ENCODE measurements at places on chromosomes 3 and 15.
A peak's percentile ranks its signal among the peaks of the same experiment; 100 is the strongest.

DNA sequence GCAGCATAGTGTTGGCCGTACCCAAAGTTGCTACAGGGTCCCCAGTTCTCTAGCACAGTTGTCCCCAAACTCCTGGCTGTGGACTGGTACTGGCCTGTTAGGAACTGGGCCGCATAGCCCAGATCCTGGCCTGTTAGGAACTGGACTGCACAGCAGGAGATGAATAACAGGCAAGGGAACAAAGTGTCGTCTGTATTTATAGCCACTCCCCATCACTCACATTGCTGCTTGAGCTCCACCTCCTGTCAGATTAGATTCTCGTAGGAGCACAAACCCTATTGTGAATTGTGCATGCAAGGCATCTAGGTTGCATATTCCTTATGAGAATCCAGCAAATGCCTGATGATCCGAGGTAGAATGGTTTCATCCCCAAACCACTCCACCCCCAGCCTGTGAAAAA, 604.0 kb upstream of the LMCD1 start:
- no peak for DNase-seq

- DNase-seq, result no peak
These were observed 24.1 kb downstream of the SLC51A start for GRCh38 chr3:196240424-196240823.

DNA sequence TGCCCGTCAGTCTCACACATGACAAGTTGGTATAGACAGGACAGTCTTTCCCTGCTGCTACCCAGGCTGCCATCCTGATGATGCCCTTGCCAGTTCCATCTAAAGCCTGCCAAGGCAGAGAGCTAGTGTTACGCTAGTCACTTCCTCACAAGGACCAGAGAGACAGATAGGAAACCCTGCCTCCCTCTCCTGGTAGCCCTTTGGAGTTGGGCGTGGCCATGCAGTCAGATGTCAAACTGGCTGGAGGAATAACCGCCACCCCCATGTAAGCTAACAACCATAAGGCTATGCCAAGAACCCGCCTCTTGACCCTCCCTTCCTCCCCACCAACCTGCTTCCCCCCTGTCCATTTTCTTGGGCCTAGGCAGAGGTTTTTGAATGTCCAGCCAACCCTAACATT, 2.8 kb downstream of the TMEM115 start:
- no peak for DNase-seq

GRCh38 chr3:64000453-64001055, 22.7 kb downstream of the PSMD6 start:
- no peak for DNase-seq

GRCh38 chr15:57376696-57377477, 582 bp downstream of the CGNL1 start:
- DNase-seq, result peak; percentile 53

DNA sequence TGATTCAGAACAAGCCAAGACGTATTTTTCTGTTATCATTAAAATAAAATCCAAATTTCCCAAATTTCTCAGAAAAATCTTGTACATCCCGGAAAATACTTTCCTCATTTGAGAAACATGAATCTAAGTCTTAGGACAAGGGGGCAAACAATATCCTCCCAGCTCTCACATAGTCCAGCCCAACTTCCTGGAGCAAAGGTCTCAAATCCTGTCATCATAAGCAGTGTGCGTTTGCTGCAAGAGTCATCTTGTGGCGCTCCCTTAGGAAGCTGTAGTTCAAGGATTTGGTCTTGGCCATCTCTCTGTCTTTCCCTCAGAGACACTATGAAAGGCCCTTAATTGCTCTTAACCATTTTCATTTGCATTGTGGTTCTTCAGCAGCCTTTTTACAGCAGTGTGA, 57.5 kb upstream of the GSK3B start:
- no peak for DNase-seq

GRCh38 chr3:55489798-55490132, 2.7 kb upstream of the WNT5A start:
- DNase-seq, result no peak

- DNase-seq, result no peak
These were observed 35.9 kb downstream of the CCK start for GRCh38 chr3:42229942-42230688.

DNA sequence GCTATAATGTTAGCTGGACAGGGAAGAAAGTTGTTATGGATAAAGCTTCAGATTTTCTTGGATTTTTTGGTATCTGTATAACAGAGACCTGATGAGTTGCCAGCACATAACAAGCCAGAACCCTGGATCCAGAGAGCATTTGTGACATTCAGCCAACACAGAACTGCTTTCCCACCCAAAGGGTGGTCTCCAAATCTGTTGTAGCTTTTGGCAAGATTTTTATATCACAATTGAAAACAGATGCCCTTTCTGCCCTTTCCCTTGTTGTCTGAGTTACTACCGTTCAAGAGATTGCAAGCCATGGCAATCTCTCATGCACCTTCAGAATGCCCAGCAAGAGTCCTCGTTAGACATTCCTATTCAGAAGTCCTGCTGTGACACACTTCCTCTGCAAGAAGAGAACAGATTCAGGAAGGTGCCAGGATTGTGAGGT, 107.6 kb upstream of the FGF7 start:
- no peak for DNase-seq

- no peak for DNase-seq
These were observed 327.2 kb downstream of the OCA2 start for GRCh38 chr15:27771892-27772291.

GRCh38 chr15:88727439-88727838, 75.8 kb upstream of the ACAN start:
- no peak for DNase-seq

DNA sequence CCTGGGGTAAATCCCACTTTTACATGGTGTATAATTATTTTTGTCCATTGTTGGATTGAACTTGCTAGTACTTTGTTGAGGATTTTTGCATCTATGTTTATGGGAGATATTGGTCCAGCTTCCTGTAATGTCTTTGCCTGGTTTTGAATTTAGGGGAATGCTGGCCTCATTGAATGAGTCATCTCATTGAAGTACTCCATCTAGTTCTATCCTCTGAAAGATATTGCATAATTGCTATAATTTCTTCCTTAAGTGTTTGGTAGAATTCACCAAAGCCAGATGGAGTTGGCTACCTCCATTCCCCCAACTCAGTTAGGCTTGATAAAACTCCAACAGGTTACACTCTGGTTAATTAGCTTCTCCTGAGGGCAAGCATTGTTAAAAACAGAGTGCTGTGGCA, 237.4 kb upstream of the TGFBR2 start:
- DNase-seq, result no peak

DNA sequence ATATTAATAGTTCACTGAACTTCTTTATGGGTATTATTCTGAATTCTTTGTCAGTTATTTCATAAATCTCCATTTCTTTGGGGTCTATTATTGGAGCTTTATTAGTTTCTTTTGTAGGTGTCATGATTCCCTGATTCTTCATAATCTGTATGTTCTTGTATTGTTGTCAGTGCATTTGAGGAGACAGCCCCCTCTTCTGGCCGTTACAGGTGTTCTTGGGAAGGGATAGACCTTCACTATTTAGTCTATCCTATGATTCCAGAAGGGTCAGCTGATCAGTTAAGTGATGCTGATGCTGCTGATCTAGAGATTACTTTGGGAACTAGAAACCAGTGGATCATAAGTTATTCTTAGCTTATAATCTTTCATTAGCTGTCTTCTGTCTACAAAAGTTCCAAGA, 34.9 kb downstream of the TMEM39A start:
- no peak for DNase-seq

GRCh38 chr15:83837945-83838571, 184.1 kb downstream of the ADAMTSL3 start:
- DNase-seq, result no peak

DNA sequence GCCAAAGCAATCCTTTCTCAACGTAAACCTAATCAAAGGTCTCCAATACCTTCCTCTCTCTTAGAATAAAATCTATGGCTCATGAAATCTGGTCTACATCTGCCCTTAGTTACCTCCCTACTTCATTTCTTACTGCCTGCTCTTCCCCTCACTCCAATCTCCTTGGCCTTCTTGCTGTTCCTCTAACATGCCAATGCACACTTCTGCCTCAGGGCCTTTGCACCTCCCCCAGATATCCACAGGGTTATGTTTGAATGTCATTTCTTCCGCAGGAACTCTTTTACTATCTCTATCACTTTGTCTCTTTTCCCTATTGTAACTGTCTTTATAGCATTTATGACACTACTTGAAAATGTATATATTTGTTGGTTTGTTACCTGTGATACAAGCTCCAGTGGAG, 44.3 kb upstream of the PYGO1 start:
- DNase-seq, result no peak

DNA sequence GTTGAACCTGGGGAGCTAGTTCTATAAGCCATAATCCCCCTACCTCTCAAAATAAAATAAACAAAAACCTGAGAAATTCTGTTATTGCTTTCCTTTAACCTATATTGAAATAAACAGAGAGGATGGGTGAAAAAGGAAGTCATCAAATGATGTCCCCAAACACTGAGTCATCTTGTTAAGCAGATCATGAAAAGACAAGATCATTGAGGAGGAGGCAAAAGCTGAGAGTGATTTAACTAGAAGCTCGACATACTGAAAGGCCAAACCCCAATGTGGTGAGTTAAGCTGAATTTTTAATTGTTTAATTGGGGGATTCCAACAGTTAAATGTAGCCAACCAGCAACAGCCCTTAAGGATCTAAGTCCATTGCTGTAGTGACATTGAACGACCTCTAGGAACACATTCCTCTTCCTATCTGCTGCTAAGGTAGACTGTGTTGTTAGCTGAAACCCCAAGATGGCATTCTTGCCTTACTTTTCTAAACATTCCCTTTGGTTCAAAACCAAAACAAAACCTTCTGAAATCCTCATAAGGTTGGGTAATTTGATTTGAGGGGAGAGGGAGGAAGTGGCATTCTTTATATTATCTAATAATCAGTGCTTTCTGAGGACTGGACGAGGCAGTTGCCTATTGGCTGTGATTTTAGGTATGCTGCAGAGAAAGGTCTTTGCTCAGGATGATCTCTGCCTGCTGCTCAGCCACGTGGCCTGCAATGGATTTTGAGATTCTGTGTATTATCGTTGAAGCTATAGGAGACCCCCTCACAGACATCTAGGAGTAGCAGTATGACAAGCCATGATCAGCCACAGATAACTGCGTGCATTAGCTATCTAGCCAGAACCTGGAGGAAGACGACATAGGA, 62.7 kb upstream of the BNIP2 start:
- no peak for DNase-seq

GRCh38 chr3:108301695-108302404, 5.5 kb downstream of the HHLA2 start:
- peak; percentile 6 for DNase-seq

GRCh38 chr3:15812183-15812582, 14.4 kb upstream of the ANKRD28 start:
- peak; percentile 54 for DNase-seq

DNA sequence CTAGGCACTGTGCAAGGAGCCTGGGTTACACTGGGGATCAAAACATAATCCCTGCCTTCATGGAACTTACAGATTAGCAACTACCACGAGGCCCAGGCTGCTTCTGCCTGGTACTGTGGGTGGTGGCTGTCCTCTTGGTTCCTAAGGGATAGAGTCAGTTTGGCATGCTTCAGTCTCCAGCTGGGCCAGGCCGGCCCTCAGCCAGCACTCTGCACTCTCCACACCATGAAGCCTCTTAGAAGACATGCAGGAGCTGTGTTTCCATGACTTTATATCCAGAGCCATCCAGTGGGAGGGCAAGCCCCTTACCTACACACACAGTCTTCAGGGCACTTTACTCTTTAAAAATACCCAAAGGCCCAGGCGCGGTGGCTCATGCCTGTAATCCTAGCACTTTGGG, 54.4 kb downstream of the ATP1B3 start:
- no peak for DNase-seq

DNA sequence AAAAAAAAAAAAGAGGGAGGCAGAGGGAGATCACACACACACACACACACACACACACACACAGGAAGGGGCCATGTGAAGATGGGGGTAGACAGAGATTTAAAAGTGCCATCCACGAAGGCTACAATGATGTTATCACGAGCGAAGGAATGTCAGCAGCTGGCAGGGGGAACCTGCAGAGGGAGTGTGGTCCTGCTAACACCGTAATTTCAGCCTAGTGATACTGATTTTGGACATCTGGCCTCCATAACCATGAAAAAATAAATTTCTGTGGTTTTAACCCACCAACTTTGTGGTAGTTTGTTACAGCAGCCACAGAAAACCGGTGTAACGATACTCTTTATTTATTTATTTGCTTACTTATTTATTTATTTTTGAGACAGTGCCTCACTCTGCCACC, 76.0 kb downstream of the TMCO5A start:
- no peak for DNase-seq

- peak; percentile 94 for DNase-seq
These were observed at the start of gene SNRK for GRCh38 chr3:43286115-43286840. TSS of gene SNRK (plus strand) at chr3:43286540. CDS start at chr3:43303204, 16,664 bp downstream.

GRCh38 chr15:64599716-64600115, 139.3 kb downstream of the ZNF609 start:
- no peak for DNase-seq

DNA sequence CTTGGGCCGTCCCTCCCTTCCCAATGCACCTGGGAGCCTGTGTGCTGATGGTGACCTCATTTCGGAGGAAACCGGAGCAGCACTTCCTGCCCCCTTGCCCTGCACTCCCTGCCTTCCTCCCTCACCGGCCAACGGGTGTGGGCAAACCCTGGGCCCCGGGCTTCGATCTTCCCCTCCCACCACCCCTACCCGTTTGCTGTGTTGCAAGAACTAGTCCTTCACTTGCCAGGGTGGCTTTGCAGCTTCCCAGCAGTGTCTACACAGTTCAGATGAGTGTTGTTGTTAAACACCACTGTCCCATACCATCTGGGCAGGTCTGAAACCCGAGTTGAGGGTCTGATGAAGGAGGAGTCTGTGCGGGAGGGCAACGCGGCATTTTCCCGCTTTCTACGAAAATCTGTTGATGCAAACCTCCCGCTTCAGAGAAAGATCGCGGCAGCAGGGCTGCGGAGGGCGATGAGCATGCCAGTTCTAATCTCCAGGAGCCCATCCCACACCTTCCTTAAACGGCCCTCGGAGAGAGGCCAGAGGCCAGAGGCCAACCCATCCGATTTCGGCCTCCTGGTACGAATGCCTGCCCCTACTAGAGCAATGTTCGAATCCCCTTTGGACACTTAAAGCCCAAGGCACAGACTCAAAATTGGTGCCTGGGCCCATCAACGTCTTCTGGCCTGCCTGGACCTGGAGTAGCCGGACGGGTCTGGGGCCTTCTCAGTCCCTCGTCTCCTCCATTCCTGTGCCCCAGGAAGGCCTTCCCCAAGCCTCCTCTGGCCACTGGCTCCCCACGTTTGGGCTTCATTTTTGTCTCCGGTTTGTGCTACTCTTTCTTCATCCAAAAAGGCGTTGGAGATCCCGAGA, 35.7 kb upstream of the POLG start:
- DNase-seq, result no peak

GRCh38 chr15:74417225-74417624, 16.5 kb downstream of the SEMA7A start:
- no peak for DNase-seq

DNA sequence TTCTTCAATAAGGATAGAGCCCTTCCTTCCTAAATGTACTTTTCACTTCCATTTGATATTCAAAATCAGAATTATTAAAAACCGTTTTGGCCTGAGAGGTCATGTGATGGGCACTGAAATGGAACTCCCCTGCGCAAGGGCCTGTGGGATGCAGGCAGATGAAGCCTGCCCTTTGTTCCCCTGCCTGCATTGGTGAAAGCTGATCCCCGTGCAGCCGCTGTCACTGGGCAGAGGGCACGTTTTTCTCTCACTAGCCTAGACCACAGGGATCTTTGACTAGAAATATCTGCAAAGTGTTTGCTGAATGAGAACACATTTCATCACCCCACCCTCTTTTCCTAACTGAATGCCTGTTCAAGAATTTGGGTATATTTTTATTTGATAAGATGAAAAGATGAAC, 74.9 kb downstream of the TIPARP start:
- no peak for DNase-seq
